Skin of body (tissue), 3 donors: ENCODE measurements at places on chromosomes 16 and 17. TPM values are rescaled to one million over a fixed set of nuclear protein-coding genes. Genes with fewer than 3 reads are reported as not detected.

- DNase-seq, result no peak
Observed at GRCh38 chr17:73071066-73071999, 21.2 kb downstream of the SLC39A11 start.

Gene HYDIN
- 4.0 TPM for total RNA-seq

- DNase-seq, result no peak
Observed at GRCh38 chr16:1033128-1033679, 39.3 kb upstream of the SSTR5 start.

Gene LAT
- 1.6 TPM for total RNA-seq

DNA sequence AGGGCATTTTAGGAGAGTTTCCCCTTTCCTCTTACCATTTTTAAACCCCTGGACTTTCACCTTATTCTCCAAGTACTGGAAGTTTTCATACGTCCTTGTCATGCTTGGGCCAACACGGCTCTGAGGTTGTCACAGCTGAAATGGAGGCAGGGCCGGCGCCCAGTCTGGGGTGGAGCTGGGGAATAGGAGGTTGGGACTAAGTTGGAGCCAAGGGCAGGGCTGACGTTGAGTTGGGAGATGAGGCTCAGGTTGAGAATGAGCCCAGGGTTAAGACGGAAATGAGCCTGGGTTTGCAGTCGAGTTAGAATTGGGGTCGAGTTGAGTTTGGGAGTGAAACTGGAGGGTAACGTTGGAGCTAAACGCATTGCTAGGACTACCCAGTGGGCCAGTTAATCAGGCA, 1.3 kb downstream of the CLEC10A start:
- no peak for DNase-seq
